Ammon's horn (tissue), 1 donor: ENCODE measurements at places on chromosomes 2 and 18.

DNA sequence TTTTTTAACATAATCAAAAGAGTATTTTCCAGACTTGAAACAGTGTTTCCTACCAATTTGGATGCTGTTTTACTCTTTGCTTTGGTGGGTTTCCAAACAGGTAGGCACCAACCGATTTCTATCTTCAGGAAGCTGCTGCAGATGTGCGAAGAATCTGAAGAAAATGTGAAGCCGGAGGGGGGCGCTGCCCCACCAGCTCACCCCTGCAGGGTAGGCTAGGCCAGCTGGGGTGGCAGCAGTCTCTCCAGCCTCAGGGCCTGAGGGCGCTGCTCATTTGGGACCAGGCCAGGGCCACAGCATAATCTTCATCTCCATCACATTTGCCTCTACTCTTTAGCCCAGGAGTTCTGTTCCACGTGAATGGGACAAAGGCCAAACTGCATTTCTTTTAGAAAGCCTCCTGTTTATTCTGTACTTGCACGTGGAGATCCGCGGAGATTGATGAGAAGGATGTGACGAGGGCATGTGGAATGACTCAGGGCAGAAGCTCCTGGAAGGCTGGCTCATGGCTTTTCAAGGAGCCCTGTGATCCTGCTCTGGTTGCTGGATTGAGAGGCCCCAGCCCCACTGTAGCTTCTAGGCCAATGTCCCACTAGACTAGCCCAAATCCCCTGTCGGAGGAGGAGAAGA is 84.2 kb upstream of the FAM136A start:
- DNase-seq: no peak

DNA sequence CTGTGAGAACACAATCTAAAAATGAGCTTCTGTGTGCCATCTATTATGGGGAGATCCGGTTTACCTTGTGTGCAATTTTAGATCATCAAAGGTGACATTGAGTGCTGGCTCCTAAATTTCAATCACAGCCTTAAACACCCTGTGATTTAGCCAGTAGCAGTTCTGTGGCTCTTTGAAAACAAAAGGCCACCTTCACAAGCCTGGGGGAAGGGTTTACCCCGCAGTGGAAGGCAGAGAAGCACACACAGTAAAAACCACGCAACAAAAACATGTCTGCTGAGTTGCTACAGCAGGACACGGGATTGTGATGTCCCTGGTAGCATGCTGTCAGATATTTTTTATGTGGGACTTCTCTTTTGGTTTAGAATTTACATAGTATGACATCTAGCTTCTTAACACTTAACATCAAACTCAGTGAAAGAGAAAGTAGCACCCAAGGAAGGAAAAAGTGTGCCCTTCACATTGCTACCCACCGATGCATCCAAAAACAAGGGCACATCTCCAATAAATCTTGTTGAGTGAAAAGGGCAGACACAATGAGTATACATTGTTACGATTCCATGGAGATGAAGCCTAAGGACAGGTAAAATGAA is 56.1 kb upstream of the RNF152 start:
- DNase-seq: no peak

- DNase-seq: no peak
Measured at GRCh38 chr2:179442206-179442605, 177.6 kb upstream of the SESTD1 start.

DNA sequence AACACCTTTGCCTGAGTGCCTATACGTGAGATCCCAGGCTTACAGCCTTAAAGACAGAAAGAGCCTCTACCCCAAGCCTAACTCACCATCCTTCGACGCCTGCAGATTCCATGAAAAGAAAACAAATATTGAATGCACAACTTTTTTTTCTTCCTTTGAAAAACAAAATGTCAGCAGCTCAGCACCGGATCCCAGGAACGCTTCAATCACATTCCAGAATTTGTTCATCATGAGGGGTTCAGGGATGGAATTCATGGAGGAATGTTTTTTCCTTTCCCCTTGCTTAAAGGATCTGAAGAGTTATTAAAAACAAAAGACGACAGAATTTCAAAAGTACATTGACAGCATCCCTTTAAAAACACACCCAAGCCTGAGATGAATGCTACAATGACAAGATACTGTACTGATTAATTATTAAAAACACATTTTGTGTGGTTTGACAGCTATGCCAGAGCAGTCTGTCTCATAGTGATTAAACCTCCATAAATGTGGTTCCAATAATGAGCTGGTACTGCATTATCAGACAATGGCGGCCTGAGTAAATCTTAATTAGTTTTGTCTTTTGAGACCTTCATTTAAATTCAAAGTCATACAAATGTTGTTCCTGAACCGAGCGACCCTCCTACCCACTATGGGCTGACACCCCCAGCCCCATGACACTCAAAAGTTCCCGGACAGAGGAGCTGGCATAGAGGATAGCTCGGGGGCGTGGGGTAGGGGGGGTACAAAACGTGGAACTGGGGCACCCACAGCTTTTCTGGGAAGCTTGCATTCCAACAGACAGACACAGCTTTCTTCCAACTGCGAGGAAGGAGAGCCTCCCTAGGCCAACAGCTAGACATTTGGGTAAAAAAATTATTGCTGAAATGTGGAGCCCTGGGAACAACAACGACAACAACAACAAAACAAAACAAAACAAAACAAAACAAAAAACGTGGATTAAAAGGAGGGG is 227.5 kb downstream of the TTC32 start:
- no peak for DNase-seq

- no peak for DNase-seq
Measured at GRCh38 chr2:145351864-145352425, 832.0 kb upstream of the ZEB2 start.

GRCh38 chr2:159285433-159285832 is 1.1 kb downstream of the WDSUB1 start:
- no peak for DNase-seq

- DNase-seq: no peak
Measured at GRCh38 chr2:102599486-102599885, 19.9 kb upstream of the SLC9A2 start.

- DNase-seq: no peak
Measured at GRCh38 chr2:191995285-191995684, 148.4 kb upstream of the CAVIN2 start.

GRCh38 chr2:17620841-17621240 is 80.3 kb downstream of the VSNL1 start:
- no peak for DNase-seq

- no peak for DNase-seq
Measured at GRCh38 chr2:31297751-31298150, 63.8 kb downstream of the EHD3 start.

- DNase-seq: no peak
Measured at GRCh38 chr2:152175012-152175367, 573 bp downstream of the STAM2 start.

- DNase-seq: peak; percentile 57
Measured at GRCh38 chr2:32825291-32825712, 121.5 kb upstream of the LTBP1 start.
